Kasumi-1 (cell line): ENCODE measurements at places on chromosomes 3 and 15.

- DNase-seq: no peak
These were observed 61.3 kb downstream of the PPARG start for GRCh38 chr3:12349895-12350811.

DNA sequence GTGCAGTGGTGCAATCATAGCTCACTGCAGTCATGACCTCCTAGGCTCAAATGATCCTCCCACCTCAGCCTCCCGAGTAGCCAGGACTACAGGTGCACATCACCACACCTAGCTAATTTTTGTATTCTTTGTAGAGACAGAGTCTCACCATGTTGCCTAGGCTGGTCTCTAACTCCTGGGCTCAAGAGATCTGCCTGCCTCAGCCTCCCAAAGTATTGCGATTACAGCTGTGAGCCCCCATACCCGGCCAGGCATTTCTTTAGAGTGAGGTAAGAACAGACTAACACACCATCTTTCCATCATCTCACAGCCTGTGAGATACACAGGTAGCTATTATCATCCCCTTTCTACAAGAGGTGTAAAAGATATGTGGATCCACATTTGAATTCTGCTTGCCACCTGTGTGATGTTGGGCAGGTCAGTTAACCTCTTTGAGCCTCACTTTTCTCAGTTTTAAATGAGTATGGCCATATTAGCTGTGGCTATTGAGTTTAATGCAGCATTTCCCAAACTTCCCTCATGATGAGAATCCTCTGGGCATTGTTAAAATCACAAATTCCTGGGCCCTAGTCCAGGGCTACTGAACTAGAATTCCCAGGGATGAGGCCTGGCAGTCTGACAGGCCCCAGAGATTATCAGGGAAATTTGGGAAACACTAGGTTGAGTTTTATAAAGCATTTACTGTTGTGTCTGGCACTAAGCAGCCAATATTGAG, 46.0 kb downstream of the ANP32A start:
- no peak for DNase-seq

DNA sequence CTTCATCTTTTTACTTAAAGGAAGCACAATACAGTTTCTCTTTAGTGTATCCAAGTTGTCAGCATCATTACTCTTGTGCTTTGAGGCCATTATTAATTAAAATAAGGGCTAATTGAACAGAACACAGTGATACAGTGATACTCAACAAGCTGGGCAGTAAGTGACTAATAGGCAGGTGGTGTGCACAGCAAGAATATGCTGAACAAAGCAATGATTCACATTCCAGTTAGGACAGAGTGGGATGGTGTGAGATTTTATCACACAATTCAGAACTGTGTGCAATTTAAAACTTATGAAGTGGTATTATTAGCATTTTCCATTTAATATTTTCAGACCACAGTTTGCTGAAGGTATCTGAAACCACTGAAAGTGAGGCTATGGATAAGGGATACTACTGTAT, 116.9 kb downstream of the PLOD2 start:
- DNase-seq: no peak

GRCh38 chr15:45644437-45644836, 9.6 kb downstream of the SQOR start:
- no peak for DNase-seq

- DNase-seq: no peak
These were observed 449.1 kb downstream of the IL5RA start for GRCh38 chr3:2661078-2661477.

DNA sequence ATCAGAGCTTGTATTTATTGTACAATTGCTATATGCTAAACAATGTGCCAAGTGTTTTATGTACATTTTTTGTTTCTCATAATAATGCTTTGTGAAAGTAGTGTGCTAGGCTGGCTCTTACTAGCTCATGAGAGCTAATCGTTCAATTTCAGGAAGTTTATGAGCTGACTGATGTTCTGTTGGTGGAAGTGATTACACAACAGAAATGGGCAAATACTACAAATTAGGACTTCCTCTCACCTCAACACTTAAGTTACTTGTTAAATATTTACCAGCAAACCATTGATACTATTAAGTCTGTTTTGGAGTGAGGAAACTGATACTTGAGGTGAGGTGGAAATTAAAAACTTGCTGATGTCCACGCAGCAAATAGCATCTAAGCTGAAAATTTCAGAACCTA, 32.3 kb downstream of the SLC9C1 start:
- DNase-seq: peak; percentile 28

- no peak for DNase-seq
These were observed 120.7 kb upstream of the WNT5A start for GRCh38 chr3:55607844-55608243.

DNA sequence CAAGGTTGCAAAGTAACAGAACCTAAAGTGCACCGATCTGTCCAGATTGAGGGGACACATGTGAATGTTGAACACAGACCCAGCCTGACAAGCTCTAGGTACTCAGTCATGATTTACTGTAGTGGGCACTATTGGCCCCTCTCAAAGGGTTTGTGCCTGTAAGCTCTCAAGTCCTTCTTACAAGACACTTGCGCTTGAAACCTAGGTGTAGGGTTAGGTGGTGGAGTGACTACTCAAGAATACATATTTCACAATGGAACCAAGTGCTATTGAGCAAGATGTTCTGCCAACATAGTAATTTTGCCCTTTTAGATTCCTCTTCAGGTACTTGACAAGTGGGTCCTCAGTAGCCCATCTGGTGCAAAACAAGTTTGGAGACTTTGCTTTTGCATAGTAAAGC, 169.9 kb downstream of the AKAP13 start:
- DNase-seq: no peak
